NCI-H446 treated with DMSO at 0.1 percent for 48 hours (cell line): ENCODE measurements at places on chromosomes 3 and 15.

GRCh38 chr15:83283138-83283812, 1.2 kb downstream of the BNC1 start:
- no peak for DNase-seq

DNA sequence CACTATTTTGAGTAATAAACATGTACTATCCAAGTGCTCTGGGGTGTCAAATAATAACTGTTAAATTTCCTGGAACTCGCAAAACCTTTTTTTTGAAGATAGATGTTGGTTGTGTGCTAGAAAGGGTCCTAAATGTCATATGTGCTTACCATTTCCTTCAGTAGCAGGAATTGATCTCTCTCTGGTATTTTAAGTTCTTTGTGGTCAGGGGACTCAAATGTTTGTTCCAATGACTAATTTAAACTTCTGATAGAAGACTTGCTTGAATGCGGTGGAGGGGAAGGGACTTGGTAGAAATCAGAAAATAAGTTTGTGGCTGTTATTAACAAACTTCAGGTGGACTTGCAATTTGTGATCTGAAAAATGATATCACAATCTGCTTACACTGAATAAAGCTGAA, 26.8 kb downstream of the ARIH2 start:
- DNase-seq = no peak

- no peak for DNase-seq
These were observed 36.8 kb upstream of the TSPAN3 start for GRCh38 chr15:77107531-77108355.

DNA sequence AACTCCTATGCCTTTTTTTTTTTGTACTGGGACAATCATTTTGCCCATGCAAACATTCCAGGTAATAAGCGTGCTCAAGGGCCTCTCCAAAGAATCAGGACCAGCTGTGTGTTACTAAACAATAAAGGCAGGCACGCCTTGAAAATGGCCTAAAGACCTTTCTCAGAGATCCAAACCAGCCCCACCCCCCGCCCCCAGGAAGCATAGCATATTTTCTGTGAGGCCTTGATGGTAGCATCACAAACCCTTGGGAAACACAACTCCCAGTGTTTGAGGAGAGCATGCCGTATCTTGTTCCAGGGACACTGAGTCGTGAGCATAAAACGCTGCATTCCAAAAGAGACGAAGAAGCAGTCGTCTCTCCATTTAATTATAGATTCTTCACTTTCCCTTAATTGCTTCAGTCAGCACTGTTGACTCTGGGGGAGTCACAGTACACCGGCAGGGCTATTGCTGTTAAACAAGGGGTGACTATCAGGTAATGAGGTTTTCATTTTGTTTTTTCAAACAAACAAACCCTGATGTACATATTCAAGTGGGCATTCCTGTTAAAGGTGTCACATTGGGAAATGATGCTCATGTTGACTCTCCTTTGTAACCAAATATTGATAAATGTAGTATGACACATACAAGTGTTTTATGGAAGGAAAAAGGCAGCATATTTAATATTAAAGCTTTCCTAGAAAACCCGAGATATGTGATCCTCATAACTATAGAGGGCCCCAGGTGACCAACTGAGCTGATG, 4.4 kb upstream of the TPM1 start:
- no peak for DNase-seq

GRCh38 chr15:35304389-35304788, 219.3 kb upstream of the NANOGP8 start:
- no peak for DNase-seq

GRCh38 chr3:177110386-177110785, 86.9 kb downstream of the TBL1XR1 start:
- no peak for DNase-seq

GRCh38 chr3:31102196-31102879, 207.9 kb upstream of the GADL1 start:
- DNase-seq = no peak
